Frontal cortex (tissue), 4 donors: ENCODE measurements at places on chromosomes 7 and 10.

- DNase-seq = no peak
These were observed 504.3 kb downstream of the DNAJB6 start for GRCh38 chr7:157840914-157841772.

- no peak for DNase-seq
These were observed 29.2 kb downstream of the FAM3C start for GRCh38 chr7:121366852-121367431.

DNA sequence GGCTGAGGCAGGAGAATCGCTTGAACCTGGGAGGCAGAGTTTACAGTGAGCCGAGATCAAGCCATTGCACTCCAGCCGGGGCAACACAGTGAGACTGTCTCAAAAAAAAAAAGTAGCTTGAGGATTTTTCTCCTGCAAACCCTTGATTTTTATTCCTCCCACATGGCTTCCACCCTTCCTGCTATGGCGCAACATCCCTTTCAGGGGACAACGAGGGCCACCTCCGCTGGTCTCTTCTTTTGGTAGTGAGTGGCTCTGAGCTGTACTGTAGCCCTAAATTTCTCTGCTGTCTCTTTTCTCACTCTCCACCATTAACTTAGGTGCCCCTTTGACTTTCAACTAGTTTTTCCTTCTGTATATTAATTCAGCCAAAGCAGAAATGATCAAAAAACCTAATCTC is 113.4 kb downstream of the HIPK2 start:
- DNase-seq = no peak

- DNase-seq = no peak
These were observed 52.0 kb downstream of the ZRANB1 start for GRCh38 chr10:124993736-124994451.

GRCh38 chr7:103065667-103066066 is 8.9 kb downstream of the FBXL13 start:
- no peak for DNase-seq

DNA sequence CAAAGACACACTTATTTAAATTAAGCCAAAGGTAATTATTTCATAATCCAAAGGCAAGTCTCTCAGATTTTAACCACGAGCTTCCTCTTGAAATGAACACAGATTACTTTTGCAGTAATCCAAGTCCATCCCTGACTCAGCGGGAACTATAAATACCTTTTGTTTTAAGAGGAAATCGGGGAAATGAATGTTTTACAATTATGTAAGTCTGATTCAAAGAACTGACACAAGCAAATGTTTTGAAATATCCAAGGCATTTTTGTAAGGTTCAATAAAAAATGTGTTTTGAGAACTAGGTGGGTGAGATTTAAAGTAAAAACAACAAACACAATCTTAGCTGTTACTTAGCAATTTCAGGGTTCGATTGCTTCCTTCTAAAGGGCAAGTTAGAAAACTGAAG is 179.8 kb upstream of the ASAH2 start:
- no peak for DNase-seq

DNA sequence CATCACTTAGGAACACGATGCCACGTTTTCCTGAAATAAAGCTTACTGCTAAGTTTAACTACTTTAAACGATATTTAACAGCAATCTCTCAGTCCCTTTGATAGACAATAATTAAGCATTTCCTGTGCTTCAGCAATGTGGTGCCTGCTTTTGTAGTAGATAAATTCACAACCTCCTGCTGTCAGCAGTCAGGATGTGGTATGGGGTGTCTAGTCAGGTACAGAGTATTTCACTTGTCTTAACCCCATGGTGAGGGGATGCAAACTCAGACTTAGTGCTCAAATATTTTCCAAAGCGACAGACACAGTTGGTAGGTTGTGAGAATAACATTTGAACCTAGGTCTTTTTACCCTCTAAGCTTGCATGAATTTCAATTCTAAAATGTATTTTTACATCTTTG is 526.2 kb upstream of the PFKP start:
- no peak for DNase-seq

- DNase-seq = no peak
These were observed 31.0 kb upstream of the ABCB4 start for GRCh38 chr7:87506246-87507180.

GRCh38 chr10:126090911-126091728 is 194.8 kb downstream of the FANK1 start:
- DNase-seq = no peak

- no peak for DNase-seq
These were observed 237.5 kb upstream of the HPS1 start for GRCh38 chr10:98684019-98684899.

- no peak for DNase-seq
These were observed 123.9 kb downstream of the SEMA3C start for GRCh38 chr7:80794631-80795573.

DNA sequence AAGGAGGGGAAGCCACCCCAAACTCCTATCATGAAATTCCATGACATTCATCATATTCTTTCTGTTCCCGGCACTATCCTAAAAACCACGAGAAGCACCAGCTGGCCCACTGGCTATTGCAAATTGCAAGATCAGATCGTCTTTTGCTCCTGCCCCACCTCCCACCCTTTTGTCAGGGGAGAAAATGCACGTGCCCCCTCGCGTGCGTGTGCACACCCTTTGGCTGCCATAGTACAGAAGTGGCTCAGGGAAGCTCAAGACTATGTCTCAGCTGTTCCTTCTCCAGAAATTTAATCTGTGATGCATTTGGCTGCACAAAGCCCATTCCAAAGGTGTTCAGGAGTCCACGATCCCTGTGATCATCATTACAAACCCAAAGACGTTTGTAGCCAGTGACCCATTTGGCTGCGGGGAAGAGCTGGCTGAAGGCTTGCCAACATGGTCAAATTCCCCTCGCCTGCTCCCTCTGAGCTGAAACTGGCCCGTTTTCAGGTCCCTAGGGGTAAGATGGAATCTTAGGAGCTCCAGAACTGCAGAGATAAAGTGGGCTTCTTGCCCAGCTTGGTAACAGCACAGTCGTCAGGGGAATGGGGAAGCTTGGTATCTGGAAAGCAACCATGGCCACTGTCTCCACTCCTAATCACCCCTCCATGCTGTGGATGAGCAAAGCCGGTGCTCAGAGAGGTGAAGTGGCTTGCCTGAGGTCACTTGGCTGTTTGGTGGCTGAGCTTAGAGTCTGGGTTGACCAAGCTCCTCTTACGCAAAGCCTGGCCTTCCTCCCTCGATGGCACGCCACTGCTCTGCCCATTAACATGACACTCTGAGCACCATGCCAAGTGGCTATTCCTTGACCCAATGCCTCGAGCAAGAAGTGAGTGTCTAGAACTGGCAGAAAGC is 155.4 kb downstream of the NEURL1 start:
- DNase-seq = no peak

- no peak for DNase-seq
These were observed 320.8 kb upstream of the NFE2L3 start for GRCh38 chr7:25831062-25831691.

- DNase-seq = no peak
These were observed 85.7 kb downstream of the C10orf105 start for GRCh38 chr10:71633920-71634319.

- no peak for DNase-seq
These were observed 62.7 kb upstream of the ZPBP start for GRCh38 chr7:50155755-50156154.

DNA sequence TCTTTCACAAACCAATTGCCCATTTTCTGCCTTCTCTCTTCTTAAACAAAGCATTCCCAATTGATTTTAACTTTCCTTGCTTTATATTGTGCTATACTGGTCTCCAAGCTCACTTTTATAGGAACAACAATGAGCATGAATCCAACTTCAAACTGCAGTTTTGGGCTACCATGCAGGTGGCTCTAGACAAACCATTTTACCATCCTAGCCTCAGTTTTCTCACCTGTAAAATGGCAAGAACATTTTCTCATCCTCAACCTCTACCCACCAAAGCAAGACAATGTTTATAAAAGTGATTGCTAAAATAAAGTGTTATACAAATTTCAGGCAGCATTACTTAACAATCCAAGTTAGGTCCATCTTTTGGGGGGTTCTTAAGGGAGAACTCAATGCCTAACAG is 66.8 kb upstream of the ASAH2 start:
- no peak for DNase-seq

DNA sequence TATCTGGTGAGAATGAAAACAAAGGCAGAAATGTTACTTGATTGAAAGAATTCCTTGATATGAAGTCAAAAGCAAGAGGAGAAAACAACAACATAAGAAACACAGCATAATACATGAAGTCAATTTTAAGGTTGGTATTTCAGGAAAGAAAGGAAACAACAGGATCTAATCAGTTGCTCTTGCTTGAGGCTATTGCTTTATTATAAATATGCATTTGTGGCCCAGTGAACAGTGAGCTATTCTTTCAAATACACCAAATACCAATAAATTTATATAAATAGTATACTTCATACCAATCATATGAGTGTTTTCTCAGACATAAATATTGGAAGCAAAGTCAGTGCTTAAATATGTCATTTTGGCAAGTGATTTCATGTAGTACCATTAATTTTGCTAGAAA is 806.6 kb downstream of the NXPH1 start:
- DNase-seq = no peak

DNA sequence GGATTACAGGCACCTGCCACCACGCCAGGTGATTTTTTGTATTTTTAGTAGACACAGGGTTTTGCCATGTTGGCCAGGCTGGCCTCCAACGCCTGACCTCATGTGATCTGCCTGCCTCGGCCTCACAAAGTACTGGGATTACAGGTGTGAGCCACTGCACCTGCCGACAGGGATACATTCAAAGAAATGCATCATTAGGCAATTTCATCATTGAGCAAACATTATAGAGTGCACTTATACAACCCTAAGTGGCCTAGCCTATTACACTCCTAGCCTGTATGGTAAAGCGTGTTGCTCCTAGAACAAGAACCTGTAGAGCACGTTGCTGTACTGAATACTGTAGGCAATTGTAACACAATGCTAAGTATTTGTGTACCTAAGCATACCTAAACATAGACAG is 350.3 kb downstream of the GALNT17 start:
- DNase-seq = no peak

DNA sequence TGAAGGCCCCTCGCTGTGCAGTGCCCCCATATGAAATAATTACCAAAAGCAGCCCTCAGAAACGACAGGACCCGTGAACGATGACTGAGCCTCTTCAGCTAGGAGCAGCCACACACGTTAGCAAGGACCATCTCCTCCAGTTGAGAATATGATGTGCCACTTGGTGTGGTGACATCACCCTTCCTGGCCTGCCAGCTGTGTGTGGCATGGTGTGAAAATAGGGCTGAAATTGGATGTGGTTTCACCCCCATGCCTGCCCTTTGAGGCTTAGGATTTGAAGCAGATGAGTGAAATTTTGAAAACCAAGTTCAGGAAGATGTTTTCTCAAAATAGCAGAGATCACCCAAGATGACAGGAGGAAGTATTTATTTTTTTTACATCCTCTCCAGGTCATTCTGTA is 49.1 kb upstream of the BTBD16 start:
- DNase-seq = no peak

DNA sequence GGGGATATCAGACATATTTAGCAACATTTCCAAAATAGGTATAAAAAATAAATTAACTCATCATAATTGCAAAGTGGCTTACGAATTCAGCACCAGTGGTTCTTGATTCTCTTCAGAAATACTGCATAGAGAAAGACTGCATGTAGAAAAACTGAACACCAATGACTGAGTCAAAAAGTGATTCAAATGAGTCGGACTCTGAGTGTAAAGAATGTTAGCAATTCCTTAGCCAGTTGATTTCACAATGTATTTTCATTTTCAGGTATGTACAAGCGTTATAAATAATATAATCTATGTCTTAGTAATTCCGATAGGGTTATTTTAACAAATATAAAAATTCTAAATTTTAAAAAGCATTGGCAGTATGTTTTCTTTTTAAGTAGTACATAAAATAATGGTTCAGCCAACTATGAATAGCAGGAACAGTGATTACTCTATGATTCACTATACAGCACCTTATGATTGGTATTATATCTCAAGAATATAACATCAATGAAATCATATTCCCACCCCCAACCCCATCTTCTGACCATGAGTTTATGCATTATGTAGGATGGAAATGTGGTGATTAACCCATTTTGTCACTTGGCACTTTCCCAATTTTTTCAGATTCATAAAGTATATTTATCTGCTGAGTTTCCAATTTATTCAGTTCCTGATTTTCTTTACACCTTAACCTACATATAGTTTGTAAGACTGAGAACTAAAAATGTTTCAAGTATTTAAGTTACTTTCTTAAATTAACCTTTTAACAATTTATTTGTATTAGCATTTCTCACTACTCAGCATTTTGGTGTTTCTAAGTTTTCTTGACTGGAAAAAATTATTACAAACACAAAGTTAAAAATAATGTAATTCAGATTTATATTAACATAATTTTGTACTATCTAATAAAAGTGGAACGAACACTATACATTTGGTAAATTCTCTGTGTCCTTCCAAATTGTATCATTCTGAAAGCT is 33.9 kb downstream of the DNAJC1 start:
- DNase-seq = no peak

DNA sequence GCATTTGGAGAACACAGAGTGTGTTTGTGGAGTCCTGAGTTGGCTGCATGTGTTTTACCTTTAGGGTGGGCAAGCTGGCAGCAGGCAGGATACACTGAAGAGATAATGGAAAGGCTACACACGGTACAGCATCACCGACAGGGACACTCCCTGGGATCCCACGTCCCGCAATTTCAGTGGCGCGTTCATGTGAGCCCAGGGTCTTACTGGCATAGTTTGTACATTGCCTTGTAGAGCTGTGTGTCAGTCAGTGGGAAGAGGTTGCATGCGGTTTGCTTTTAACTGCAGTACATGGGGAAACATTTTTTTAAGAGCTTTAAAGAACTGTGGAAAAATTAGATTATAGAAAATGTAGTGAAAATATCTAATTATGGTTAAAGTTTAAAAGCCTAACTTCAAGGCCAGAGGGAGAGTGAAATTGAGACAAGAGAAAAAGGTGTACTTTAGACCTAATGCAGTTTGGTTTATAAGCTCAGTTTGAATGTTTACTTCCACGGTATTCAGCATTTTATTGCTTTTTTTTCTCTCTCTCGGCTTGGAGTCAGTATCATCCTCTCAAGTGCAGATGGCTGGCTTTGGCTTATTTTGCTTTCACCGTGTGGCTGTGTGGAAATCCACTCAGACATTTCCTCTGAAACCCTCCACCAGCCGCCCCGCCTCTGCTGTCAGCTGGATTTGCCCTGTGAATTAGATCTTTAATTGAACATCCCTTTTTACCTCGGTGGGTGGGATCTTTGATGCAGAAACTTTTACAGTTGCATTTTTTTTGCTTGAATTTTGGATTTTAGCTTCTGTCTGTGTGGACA is 364.2 kb upstream of the COBL start:
- no peak for DNase-seq

DNA sequence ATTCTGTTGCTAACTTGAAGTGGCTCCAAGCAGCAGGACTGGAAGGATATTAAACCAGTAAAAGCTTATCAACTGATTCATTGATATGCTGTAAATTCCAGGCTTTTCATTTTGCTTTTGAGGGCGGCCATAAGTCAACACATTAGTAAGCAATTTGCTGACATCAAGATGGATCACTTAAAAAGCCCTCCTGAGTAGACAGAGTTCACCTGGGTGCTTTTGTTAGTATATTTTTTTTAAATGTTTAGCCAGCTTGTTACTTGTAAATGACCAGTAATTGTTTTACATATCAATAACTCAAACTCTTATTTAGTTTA is 26.5 kb downstream of the RNF32 start:
- DNase-seq = no peak
